Osteoblast (primary cell): ENCODE measurements at places on chromosomes 1 and 21. TPM values are rescaled to one million over a fixed set of nuclear protein-coding genes. Genes with fewer than 3 reads are reported as not detected.
A peak's percentile ranks its signal among the peaks of the same experiment; 100 is the strongest.

DNA sequence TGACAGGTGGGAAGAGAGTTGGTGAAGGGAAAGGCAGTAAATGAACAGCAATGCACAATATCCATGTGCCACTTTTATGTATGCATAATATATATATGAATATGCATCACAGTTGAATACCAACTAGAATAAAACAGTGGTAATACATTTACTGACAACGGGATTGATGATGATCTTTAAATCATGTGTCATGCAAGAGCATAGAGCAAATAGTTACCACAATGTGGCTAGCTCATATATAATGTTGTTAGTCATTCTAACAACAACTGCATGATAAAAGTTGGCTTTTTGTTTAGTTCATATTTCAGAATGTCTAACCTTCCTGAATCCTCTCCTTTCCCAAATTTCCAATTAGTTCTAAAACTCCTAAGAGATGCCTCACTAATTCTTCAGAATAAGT, 46.4 kb downstream of the GORAB start:
- no peaks in the 10 kb centered on the region for H3K36me3 ChIP-seq
- H3K4me3 ChIP-seq: no peak overlapping the region
- H3K27me3 ChIP-seq: no peaks in the 10 kb centered on the region
- no peak overlapping the region for H3K27ac ChIP-seq
- peak; percentile 70 for DNase-seq

DNA sequence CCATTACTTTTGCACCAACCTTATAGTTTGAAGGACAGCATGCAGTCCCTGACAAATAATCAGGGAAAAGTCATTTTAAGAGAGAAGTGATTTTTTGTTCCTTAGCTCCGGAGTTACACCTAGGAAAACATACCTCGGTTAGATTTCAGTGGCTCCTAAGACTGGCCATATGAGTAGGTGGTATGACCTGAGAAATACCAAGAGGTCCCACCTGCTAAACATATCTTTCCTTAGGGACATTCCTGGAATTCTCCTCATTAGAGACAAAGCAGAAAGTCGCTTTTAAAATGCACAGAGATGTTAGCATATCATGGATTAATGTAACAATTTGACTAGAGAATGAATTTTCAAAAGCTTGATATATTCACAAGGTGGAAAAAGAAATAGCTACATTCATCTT, 84.2 kb upstream of the RNPC3 start:
- H3K4me1 ChIP-seq: no peaks in the 10 kb centered on the region
- H3K27me3 ChIP-seq: no peaks in the 10 kb centered on the region
- H3K4me3 ChIP-seq: no peak overlapping the region
- H3K27ac ChIP-seq: no peak overlapping the region
- no peaks in the 10 kb centered on the region for H3K36me3 ChIP-seq

DNA sequence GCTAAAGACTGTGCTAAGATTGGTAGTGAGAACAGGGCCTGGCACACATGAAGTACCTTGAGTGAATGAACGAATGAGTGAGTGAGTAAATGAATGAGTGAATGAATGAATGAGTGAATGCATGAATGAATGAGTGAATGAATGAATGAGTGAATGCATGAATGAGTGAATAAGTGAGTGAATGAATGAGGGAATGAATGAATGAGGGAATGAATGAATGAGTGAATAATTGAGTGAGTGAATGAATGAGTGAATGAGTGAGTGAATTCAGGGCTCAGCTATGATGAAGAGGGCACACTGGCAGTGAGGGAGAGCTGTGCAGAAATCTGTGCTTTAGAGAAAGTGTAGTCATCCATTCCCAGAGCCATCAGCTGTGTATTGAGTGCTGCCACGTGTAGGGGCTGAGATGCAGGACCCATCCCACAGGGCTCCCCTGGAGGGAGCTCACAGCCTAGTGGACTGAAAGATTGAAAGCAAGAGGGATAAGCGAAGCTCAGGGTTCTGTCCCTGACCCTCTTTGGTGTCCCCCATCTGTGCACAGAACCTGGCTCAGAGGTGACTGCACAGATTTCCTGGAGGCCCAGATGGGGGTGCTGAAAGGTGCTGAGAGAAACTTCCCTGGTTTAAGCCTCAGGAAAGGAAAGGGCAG, 217.9 kb upstream of the VAMP3 start:
- H3K4me3 ChIP-seq: no peak overlapping the region
- H3K4me1 ChIP-seq: peaks cover 28% of the 10 kb centered on the region
- H3K27ac ChIP-seq: no peak overlapping the region
- peak; percentile 9 for DNase-seq
- H3K36me3 ChIP-seq: no peaks in the 10 kb centered on the region

GRCh38 chr1:26350701-26351589, 3.0 kb downstream of the CRYBG2 start:
- H3K4me1 ChIP-seq: peaks cover 22% of the 10 kb centered on the region
- H3K36me3 ChIP-seq: no peaks in the 10 kb centered on the region
- no peak for DNase-seq
- peaks cover 7% of the 10 kb centered on the region for H3K27me3 ChIP-seq
- H3K27ac ChIP-seq: peak overlapping the region; percentile 48
- H3K4me3 ChIP-seq: no peak overlapping the region

DNA sequence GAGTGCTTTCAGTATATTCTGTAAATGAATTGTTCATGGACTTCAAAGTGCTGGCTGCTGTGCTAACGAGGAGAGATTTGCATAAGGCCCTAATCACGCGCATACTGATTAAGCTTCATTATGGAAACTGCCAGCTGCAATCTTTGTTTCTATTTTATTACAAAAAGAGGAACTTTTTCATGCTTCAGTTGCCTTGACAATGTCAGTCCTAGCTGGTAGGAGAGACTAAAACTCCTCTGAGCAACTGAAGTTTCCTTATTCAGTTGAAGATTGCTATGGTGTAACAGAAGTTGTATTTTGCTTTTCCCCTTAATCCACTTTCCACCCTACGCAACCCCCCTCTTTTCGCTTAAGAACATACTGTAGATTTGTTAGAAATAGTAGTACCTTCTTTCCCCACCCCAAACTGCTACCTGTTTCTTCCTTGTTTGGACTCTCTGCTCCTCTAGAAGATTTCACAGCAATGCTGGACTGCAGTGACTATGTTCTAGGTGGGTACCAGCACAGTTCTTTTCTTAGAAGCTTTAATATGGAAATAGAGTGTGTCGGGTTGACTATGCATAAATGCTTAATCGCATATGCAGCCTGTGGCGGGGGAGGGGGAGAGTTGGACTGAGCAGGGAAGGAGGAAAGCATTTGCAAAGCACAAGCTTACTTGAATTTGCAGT, 108.3 kb downstream of the POU2F1 start:
- H3K36me3 ChIP-seq: no peaks in the 10 kb centered on the region
- DNase-seq: no peak
- H3K27ac ChIP-seq: no peak overlapping the region
- H3K27me3 ChIP-seq: no peaks in the 10 kb centered on the region
- H3K4me1 ChIP-seq: peaks cover 4% of the 10 kb centered on the region
- no peak overlapping the region for H3K4me3 ChIP-seq

- H3K36me3 ChIP-seq: no peaks in the 10 kb centered on the region
- no peaks in the 10 kb centered on the region for H3K27me3 ChIP-seq
- H3K27ac ChIP-seq: no peak overlapping the region
- DNase-seq: peak; percentile 94
Observed at GRCh38 chr1:154998818-154999570, 3.6 kb upstream of the ZBTB7B start.

DNA sequence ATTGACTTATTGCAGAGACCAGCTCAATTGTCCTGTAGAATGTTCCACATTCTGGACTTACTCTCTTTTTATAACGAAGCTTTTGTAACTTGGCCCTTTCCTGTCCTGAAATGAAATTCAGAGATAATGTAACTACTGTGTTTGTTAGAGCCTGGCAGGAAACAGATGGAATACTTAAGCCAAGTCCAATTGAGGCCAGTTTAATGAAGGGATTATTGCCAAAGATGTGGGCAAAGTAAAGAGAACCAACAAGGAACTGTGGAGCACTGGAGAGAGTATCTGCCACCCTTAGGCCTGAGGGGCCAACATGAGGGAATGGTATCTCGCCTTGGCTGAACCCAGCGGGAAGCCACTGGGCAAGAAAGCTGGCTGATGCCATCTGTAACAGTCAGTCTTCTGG, 32.9 kb downstream of the MFSD2A start:
- DNase-seq: no peak
- no peaks in the 10 kb centered on the region for H3K36me3 ChIP-seq
- no peak overlapping the region for H3K4me3 ChIP-seq
- peaks cover 3% of the 10 kb centered on the region for H3K4me1 ChIP-seq
- no peaks in the 10 kb centered on the region for H3K27me3 ChIP-seq

The RNF207 gene
- 10.6 and 42.7 TPM in 2 replicates for total RNA-seq

The CHRNB2 gene
- total RNA-seq: under 0.01 TPM in 1 of 2 replicates, not detected in the other

The ACTRT2 gene
- not detected in 2 replicates for total RNA-seq

The FAM3B gene
- not detected in 2 replicates for total RNA-seq

The RORC gene
- not detected in 2 replicates for total RNA-seq
